ENCODE measurements at places on chromosomes 13 and 19.

GRCh38 chr19:9406798-9407352 is 28.5 kb downstream of the ZNF266 start:
- DNase-seq = peak; percentile 24

DNA sequence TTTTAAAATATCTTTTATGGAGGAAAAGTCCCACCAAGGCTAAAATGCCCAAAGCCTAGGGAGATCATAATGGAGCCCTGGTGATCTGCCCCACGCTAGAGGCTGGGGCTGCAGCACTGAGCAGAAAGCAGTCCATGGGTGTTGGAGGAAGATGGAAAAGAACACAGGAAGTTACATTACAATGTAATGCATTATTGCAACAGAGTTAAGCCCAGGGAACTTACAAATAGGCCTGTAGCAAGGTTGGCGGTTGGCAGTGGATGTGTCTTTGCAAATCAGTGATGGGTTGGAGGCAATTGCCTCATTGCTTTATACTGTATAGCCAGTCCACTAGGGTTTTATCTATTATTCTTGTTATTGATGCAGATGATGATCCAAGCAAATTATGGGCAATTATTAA is 399.9 kb downstream of the NDFIP2 start:
- DNase-seq = no peak

GRCh38 chr13:43315522-43315921 is 292.1 kb downstream of the DNAJC15 start:
- no peak for DNase-seq

GRCh38 chr13:78610381-78610883 is 7.1 kb upstream of the POU4F1 start:
- no peak for DNase-seq

DNA sequence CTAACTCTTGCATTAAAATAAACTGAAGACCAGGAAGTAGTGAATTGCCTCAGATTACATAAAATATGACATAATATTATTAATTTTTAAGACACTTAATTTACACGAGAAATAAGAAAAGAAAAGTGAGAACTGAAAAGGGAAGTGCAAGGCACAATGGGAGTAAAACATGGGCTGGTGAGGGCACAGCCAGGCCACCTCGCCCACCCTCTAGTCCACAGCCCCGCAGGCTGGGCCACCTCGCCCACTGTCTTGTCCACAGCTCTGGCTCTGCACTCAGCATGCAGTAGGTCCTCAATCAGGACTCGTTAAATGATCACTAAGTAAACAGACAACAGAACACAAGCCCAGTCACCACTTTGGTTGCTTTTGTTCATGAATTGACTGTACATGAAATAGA is 67.8 kb upstream of the ARHGEF7 start:
- DNase-seq = no peak

- no peak for DNase-seq
Observed at GRCh38 chr13:74024856-74025255, 109.3 kb downstream of the KLF12 start.

- DNase-seq = no peak
Observed at GRCh38 chr19:3057275-3057714, 5.0 kb downstream of the TLE5 start.

GRCh38 chr13:91134803-91135184 is 212.7 kb upstream of the MIR17HG start:
- DNase-seq = no peak

- DNase-seq = no peak
Observed at GRCh38 chr13:25709088-25709487, 337.3 kb downstream of the ATP8A2 start.

DNA sequence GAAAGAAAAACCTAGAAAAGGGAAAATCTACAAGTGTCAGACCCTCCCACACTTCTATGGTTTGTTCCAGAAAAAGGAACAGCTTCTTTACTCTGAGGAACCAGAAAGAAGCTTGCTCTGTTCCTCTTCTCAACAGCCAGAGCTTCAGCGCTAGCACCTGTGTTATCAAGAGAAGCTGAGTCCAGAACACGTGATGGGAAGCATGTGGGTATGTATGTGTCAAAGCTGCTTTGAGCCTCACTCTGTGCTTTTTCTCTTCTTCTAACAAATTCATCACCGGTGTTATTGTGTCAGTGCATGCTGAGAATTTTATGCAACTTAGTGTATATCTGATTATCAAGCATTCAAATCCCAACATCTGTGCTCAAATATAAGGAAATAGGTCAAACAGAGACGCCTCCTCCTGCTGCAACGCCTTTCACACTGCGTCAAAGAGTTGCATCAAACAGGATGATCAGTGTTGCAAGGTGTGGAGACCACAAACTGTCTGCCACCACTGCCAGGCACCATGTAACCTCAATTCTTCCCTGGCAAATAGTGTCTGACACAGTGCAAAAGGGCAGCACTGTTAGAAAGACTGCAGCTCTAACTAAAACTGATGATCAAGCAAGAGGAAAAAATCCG is 83.9 kb downstream of the LRRC63 start:
- no peak for DNase-seq

DNA sequence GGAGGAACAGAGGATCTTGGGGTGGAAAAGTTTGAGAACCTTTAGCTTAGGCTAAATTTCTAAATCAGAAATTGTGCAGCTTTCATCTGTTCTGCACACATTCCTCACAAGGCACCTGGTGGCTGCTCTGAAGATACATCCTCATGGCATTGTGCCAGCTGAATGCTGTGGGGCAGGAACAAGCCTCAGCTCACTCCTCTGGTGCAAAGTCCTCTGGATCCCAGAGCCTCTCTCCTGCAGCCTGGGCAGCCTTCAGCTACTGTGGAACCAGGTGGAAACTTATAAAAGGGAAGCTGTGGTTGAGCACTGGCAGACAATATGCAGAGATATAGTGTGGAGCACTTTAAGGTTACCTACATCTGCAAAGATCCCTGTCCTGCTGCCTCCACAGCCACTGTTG is 72.3 kb downstream of the KCTD12 start:
- DNase-seq = no peak

DNA sequence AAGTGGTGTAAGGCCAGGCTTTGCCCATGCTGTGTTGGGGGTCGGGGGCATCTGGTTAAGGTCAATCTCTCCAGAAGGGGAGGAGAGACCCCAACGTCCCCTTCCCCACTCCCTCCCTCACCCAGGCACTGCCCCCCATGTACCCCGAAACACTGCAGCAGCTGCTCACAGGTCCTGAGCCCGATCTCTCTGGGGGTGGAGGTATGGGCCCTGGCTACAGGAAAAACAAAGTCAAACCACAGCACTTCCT is 10.2 kb downstream of the CAPN12 start:
- no peak for DNase-seq

- DNase-seq = no peak
Observed at GRCh38 chr13:45436953-45437352, 18.8 kb upstream of the SLC25A30 start.

- no peak for DNase-seq
Observed at GRCh38 chr13:64369121-64369520, 2861.0 kb downstream of the PCDH9 start.

DNA sequence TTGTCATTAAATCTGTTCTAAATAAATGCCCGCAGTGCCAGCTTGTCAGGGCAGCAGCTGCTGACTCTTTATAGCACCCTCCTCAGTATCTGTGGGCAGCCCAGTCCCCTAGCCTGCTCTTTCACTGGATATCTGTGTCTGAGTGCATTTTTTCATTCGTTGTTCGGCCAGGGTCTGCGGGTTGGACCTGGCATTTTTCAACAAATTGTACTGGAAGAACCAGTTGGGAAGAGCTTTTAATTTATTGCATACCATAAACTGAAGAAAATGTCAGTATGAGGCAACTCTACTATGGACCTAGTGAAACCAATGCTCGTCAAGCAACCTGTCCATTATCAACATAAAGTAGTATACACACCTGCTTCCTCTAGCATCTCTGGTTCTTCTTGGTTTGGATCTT is 8.6 kb downstream of the NLRP13 start:
- no peak for DNase-seq

DNA sequence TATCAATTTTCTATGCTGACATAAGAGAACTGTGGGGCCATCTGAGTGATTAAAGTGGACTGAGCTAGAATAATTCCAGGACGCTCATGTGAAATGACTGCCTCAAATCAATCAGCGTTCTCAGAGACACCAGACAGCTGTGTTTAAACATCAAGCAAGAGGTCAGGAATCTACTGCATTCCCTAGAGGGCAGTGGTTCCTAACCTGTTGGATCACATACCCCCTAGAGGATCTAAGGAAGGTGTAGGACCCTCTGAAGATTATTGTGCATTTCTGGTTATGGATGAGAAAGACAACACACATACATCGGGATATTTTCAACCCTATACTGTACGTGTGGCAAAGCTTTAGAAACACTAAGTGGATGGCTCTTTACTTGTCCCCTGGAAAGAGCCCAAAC is 51.8 kb upstream of the FREM2 start:
- DNase-seq = no peak

- DNase-seq = no peak
Observed at GRCh38 chr13:106152047-106152446, 383.4 kb downstream of the EFNB2 start.

DNA sequence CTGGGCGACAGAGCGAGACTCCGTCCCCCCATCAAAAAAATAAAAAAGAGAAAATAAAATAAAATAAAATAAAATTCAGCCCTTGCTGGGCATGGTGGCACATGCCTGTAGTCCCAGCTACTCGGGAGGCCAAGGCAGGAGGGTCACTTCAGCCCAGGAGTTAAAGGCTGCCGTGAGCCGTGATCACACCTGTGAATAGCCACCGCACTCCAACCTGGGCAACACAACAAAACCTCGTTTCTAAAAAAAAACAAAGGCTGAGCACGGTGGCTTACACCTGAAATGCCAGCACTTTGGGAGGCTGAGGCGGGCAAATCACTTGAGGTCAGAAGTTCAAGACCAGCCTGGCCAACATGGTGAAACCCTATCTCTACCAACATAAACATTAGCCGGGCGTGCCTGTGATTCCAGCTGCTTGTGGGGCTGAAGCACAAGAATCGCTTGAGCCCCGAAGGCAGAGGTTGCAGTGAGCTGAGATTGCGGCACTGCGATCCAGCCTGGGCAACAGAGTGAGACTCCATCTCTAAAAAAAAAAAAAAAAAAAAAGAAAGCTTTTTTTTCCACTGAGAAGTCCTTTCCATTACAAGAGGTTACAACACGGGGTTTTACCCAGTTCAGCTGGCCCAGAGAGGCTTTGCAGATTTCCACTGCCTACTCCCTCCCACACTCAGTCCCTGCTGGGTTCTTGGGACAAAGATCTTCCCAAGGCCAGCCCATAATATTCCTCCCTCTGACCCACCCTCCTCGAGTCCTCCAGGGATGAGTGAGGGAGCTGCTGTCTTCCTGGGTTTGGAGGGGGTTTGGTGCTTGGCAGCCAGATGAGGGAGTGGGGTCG is 6.4 kb downstream of the ANGPTL4 start:
- DNase-seq = no peak

GRCh38 chr13:78129823-78130222 is 211.2 kb upstream of the EDNRB start:
- no peak for DNase-seq

- DNase-seq = no peak
Observed at GRCh38 chr13:20544201-20544923, 18.7 kb upstream of the CRYL1 start.

DNA sequence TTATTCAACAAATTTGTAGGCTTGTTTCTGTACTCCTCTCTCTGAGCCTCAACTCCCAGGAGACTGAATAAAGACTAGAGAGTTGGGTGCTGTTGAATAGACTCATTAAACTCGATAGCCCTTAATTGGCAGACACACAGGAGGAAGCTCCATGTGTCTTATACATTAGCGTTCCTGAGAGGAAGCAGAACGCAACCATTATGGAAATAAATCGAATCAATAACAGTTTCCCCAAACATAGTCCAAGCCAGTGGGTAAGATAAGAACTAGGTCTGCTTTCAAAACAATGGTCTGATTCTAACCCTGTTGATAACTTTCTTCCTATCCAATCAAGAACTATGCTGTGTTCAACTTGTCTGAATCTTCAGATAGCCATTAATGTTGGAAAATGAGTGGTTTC is 118.1 kb upstream of the FNDC3A start:
- no peak for DNase-seq

- DNase-seq = no peak
Observed at GRCh38 chr13:28942906-28943305, 122.8 kb downstream of the MTUS2 start.

- no peak for DNase-seq
Observed at GRCh38 chr19:4505570-4506448, 12.5 kb downstream of the PLIN4 start.

GRCh38 chr13:22227895-22228294 is 557.0 kb downstream of the FGF9 start:
- DNase-seq = no peak

DNA sequence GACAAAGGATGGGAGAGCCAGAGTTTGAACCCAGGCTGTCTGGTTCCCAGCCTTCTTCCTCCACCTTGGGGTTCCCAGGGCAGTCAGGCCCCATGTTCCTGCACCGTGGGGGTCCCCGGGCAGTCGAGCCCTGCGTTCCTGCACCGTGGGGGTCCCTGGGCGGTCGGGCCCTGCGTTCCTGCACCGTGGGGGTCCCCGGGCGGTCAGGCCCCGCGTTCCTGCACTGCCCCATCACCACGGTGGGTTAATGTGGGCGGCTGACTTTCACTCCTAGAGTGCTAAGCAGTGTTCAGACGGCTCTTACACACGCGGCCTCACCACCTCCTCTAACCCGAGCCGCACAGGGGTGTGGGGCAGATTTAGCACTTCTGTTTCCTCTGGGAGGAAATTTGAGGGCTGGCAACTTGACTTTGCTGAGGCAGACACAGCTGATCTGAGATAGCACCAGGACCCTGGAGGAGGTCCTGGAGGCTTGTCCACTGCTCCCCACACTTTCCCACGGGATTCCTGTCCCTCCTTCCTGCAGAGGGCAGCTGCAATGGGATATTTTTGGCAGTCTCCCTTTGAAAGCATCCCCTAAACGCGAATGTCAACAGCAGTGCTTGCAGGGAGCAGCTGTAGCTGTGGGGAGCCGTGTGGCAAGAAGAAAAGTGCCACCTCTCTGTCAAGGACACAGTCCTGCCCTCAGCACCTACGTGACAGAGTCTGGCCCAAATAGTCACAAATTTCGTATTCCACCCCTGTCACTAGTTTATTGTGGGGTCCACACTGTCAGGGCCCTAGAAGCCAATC is 239.4 kb downstream of the TEX29 start:
- no peak for DNase-seq
